ENCODE measurements at places on chromosomes 11 and 22.

DNA sequence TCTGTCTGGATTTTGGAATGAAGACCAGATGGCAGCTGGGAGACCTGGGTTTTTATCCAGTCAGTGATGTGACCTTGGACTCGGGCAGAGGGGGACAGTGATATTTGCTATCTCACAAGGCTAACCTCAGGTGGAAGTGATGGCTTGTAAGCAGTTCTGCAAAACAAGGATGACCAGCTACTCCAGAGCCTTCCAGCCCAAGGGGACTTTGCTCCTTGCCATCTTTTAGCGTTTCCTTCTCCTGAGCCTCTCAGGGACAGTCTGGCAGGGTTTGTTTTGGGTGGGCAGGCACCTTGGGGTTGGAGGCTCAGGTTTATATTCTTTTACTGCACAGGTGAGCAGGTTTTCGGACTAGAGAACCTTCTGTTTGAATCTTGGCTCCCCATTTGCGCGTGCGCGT is 9.5 kb upstream of the OSBP2 start:
- no peak for DNase-seq

DNA sequence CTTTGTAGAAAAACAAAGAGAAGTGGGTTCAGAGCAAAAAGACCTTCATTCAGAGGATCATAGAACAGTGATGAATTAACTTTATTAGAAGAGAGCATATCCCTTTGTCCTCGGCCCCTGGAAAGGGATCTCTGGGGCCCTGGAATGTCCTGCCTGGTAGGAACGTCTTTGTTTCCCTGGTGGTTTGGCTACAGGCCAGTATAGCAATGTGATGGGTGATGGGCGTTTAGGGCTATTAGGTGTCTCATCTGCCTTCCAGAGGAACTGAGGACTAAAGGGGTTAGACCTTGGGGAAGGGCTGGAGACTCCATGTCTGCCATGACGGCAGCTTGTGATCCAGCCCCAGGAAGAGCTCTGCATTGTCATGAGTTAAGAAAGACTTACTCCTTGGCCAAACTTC is 9.1 kb downstream of the APOL4 start:
- no peak for DNase-seq

- no peak for DNase-seq
Measured at GRCh38 chr11:35359321-35360054, 59.9 kb downstream of the SLC1A2 start.

GRCh38 chr11:134046681-134047449 is 22.0 kb upstream of the JAM3 start:
- DNase-seq: no peak

GRCh38 chr11:31802609-31802989 is 8.5 kb downstream of the PAX6 start:
- no peak for DNase-seq

- no peak for DNase-seq
Measured at GRCh38 chr22:46686221-46687047, 51.6 kb downstream of the CERK start.

- DNase-seq: no peak
Measured at GRCh38 chr11:40292721-40293508, 1166.5 kb downstream of the LRRC4C start.

DNA sequence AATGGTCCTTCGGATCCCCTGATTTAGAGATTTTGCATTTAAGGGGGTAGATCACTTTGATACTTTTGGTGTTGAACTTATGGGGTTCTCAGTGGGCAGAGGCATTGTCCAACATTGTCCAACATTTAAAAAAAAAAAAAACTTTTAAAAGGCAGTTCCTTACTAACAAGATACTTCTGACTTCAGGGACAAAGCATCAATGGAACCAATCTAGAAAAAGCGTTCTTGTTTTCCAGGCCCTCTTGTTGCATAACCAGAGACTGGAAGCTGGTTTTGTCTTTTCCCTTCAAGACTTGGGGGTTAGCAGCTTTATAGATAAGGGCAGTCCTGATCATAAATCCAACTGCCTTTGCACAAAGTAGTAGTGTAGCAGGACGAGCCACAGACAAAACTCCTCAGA is 40.4 kb downstream of the ACER3 start:
- no peak for DNase-seq

GRCh38 chr22:24554313-24555164 is at the start of gene GUCD1:
Gene GUCD1 (minus strand): TSS chr22:24555138. CDS start chr22:24554991, 147 bp downstream.
- DNase-seq: peak; percentile 19

GRCh38 chr11:2250041-2250440 is 20.3 kb downstream of the ASCL2 start:
- no peak for DNase-seq

DNA sequence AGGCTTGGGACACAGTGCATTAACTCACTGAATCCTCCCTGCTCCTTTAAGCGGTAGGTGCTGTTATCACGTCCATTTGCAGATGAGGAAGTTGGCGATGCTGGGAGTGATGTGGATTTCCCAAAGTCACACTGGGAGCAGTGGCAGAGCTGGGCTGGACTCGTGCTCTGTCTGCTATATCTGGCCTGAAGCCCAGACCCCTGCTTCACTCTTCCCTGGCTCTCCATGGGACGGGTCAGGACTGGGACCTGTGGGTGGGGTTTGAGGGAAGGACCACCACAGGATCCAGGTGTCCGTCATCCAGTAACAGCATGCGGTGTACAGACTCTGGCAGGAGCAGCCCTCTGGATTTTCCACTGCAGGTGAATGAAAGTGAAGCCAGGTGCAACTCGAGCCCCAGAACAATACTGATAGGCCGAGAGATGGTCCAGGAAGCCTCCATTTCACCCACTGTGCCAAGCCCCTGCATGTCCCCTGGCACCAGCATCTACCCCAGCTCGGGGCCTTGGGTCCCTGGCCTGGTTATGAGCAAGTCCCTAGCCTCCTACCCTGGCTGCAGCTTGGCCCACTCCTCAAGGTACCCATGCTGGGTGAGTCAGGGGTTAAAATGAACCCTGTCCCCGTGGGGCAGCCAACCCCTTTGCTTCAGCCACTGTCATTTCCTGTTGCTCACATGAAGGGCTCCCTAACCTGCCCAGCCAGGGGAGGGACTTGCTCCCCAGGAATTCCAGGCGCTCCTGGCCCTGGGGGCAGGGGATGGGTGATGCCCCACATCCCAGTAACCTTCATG is 4.2 kb downstream of the USP2 start:
- DNase-seq: no peak

DNA sequence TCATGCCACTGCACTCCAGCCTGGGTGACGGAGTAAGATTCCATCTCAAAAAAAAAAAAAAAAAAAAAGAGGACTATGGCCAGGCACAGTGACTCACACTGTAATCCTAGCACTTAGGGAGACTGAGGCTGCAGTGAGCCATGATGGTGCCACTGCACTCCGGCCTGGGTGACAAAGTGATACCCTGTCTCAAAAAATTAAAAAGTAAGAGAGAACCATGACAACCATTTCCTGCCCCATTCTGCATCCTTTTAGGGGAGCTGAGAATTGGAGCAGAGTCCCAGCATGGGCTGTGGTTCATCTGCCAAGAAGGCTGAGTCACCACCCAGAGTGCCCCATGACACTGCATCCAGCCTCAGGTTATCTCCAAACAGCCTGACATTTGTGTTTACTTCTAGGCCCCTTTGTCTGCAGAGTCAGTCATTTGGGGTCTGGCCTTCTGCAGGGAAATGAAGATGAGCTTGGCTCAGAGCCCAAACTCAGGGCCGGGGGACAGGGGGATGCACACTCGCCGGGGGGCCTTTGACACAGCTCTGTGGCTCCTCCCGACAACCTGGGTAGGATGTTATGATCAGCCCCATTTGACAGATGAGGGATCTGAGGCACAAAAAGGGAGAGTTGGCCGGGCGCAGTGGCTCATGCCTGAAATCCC is 4.7 kb downstream of the CSDC2 start:
- DNase-seq: no peak

DNA sequence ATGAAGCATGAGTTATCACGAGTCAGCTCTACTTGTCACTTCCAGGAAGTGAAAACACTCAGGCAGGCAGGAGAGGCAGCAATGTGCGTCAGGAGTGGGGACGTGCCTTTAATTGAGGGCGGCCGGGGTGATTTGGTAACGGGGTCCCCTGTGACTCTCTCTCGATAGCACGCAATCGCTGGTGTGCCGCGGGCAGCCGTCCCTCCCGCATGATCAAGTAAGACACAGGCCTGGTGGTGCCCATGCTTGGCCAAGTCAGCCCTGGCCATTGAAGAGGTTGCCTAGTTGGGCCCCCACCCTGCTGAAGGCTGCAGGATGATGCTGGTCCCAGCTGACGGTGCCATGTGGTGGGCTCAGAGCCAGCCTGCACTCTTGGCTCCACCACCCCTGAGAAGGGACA is 29.7 kb downstream of the CACNG2 start:
- no peak for DNase-seq

DNA sequence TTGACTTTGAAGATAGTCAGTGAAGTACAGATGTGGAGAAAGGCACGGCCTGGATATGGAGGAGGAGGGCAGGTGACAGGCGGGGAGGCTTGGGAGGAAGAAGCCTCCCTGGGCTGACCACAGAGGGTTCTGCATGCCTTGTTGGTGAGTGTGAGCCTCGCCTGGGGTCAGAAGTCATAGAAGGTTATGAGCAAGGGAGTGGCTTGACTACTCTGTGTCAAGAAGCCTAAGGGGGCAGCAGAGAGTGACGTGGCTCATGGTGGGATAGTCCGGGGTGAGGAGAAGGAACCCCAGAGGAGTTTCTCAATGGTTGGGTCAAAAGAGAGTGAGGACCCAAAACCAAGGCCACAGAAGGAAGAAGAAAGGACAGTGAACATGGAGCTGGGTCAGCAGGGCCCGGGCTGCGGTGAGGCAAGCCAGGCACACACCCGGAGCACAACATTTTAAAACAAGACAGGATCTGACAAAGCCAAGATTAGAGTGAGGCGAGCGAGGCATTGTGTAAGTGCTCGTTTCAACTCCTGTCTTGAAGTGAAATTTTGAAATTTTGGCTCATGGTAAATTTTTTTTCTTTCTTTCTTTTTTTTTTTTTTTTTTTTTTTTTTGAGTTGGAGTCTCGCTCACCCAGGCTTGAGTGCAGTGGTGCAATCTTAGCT is 31.9 kb downstream of the PDGFB start:
- DNase-seq: no peak

- DNase-seq: no peak
Measured at GRCh38 chr11:57131080-57131790, 50.5 kb upstream of the LRRC55 start.

GRCh38 chr11:35856756-35857155 is 87.1 kb upstream of the LDLRAD3 start:
- DNase-seq: no peak

DNA sequence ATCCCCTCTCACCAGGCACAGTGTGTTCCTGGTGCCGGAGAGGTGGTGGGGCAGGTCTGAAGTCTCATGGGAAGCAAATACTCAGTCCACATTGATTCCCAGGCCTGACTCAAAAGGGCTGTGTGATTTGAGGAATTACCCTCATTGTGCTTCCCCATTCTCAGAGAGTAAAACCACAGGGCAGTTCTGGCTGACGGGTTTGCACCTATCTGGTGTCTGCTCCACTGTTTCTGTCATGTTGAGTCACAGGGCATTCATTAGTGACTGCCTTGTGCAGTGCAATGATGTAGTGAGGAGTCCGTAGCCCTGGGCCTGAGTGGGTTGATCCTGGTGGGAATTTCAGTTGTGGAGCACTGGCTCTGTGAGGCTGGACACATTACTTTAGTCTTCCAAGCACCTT is 85.2 kb upstream of the ARHGAP20 start:
- no peak for DNase-seq

DNA sequence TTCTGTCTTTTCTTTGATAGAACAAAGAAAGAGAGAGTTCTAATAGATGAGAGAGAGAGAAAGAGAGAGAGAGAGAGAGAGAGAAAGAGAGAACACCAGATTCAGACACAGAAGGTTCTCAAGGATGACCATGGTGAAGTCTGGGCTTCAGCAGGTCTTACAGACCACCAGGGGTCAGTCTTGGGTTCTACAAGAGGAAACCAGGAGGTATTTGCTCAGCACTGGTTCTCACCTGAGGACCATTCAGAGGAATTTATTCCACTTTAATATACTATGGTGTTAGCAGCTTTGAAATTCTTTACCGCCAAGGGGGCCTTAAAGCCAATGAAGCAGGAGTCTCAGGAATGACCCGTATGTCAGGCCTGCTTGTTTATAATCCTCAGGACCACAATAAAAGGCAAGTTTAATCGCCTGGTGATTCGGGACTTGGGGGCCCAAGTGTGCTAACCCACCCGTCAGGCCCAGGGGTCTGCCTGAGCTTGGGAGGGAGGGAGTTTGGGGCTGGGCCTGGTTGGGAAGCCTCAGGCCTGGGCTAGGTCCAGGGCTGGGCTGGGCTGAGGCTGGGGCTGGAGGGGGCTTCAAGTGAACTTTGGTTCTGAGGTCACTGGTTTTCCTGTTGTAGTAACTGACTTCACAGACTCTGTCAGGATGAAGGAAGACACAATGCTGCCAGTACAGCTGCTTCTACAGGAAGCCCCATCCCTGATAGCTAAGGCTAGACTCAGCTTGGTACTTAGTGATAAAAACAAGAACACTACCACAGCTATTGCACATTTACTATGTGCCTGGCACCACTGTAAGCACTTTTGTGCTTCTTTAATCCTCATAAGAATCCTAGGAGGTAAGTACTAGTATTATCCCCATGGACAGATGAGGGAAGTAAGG is 179.2 kb upstream of the ZBED5 start:
- DNase-seq: peak; percentile 9

GRCh38 chr11:118883368-118884071 is at the start of gene CXCR5:
Gene CXCR5 (plus strand): TSS chr11:118883892. CDS start chr11:118883942, 50 bp downstream.
- DNase-seq: no peak

- no peak for DNase-seq
Measured at GRCh38 chr11:118153516-118153915, 893 bp upstream of the SCN4B start.

- no peak for DNase-seq
Measured at GRCh38 chr11:15615398-15616096, 500.8 kb downstream of the INSC start.

- DNase-seq: no peak
Measured at GRCh38 chr11:75565221-75565814, 3.3 kb downstream of the SERPINH1 start.

DNA sequence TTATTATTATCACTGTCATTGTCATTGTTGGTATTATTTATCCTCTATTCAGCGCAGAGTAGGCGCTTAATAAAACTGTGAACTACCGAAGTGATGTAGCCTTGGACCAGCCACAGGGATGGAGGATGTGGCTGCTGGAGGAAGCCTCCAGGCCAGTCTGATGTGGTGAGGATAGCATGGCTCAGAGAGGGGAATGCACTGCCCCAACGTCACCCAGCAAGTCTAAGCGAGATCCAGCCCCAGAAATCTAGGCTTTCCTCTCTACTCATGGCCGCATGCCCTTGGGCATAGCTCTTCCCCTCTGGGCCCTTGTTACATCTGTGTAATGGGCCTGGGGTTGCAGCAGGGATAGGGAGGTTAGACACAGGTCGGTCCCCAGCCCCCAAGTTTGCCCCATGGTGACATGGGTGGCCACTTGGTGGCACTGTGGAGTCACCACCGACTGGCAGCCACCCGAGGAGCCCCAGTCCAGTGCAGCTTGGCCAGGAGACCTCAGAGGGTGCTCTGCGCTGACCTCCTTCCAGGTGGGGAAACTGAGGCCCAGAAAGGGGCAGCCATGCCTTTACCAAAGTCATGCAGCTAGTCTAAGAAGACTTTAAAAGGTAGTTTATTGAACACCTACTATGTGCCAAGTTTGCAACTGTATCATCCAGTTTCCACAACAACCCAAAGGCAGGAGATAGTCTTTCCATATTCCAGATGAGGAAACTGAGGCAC is 395.7 kb downstream of the MN1 start:
- peak; percentile 38 for DNase-seq

- DNase-seq: no peak
Measured at GRCh38 chr11:132555617-132556016, 976.7 kb downstream of the OPCML start.

GRCh38 chr11:114183044-114183511 is 113.1 kb upstream of the NNMT start:
- peak; percentile 24 for DNase-seq

- no peak for DNase-seq
Measured at GRCh38 chr11:12272821-12273617, 104.4 kb upstream of the PARVA start.

GRCh38 chr11:77144196-77144856 is 16.3 kb downstream of the MYO7A start:
- no peak for DNase-seq
